ENCODE measurements at places on chromosomes 4 and X. TPM values are rescaled to one million over a fixed set of nuclear protein-coding genes. Genes with fewer than 3 reads are reported as not detected.
A peak's percentile ranks its signal among the peaks of the same experiment; 100 is the strongest.

The FAM9C gene
- total RNA-seq, result not detected

The ING2 gene
- 24.8 TPM for total RNA-seq

The DMD gene
- 18.9 TPM for total RNA-seq

The HDAC8 gene
- total RNA-seq, result 46.5 TPM

The IQCM gene
- total RNA-seq, result not detected

The POU4F2 gene
- total RNA-seq, result not detected

The FAT4 gene
- total RNA-seq, result 5.0 TPM

The UGT2A1 gene
- not detected for total RNA-seq

The DCLK2 gene
- 12.4 TPM for total RNA-seq

The MAGEA9B gene
- not detected for total RNA-seq

The CXCL13 gene
- total RNA-seq, result 91.6 TPM

The DCAF8L2 gene
- not detected for total RNA-seq

DNA sequence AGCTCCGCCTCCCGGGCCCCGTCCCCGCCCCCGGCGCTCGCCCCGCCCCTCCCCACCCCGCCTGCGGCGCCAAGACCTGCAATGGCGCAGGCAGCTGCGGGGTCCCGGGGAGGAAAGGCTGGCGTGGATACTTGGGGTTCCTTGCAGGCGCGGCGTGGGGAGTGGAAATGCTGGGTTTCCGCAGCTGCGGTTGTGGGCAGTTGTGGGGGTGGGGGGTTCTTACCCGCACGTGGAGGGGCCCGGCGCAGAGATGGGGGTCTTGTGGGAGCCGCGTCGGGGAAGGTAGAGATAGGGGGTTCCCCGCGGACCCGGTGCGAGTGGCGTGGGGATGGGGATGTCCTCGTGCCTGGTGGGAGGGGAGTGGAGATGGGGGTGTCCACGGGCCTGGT lies 680 bp upstream of the ASMTL start:
- H3K27me3 ChIP-seq, result no peaks in the 10 kb centered on the region
- no peak for DNase-seq
- H3K36me3 ChIP-seq, result no peaks in the 10 kb centered on the region
- H3K4me3 ChIP-seq, result peak overlapping the region; percentile 69
- no peaks in the 10 kb centered on the region for H3K4me1 ChIP-seq

DNA sequence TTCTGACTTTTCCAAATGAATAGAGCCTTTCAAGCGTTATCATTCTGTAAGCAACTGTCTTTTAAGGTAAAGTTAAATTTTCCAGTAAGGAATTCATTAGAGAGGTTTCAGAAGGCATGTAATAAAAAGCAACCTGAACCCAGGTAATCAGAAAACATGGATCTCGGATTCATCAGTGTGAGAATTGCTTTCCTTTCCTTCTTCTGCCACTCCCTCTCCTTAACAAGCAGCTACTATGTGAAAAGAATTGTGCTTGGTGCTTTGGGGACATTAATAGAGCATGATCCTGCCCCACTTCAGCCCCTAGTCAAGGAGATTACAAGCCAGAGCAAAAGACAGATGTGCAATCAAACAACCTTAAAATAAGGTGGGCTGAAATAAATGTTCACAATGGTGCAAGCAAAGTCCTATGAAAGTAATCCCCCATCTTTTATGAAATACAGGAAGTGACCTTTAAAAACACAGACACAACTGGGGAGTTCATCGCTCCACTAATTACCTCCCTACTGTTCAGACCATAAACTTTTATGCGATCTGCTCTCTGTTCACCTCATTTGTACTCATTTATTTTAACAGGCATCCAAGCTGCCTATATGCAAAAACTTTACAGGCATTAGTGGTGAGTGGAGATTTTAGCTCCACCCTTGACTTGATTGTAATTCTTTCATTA lies 122.9 kb upstream of the RASGEF1B start:
- peak overlapping the region; percentile 46 for H3K27ac ChIP-seq
- no peaks in the 10 kb centered on the region for H3K27me3 ChIP-seq
- H3K4me1 ChIP-seq, result peaks cover 7% of the 10 kb centered on the region
- DNase-seq, result no peak
- no peaks in the 10 kb centered on the region for H3K36me3 ChIP-seq

DNA sequence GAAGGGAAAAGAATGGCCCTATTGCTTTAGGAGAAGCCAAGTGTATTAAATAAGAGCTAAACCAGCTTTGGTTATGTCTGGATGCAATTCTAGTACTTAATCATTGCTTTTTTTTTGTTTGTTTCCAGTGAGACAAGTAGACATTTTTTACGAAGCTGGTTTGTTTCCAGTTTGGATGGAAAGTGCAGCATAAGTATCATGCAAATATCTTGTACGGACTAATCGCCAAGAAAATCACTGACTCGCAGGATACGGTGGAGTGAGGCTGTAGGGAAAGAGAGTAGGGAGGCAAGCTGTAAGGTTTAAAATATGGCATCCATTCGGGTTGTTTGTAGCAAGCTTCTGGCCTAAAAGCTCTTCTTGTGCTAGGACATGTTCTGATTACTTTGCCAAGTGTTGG lies 64.8 kb downstream of the HPGD start:
- peak overlapping the region; percentile 18 for H3K27ac ChIP-seq
- H3K36me3 ChIP-seq, result no peaks in the 10 kb centered on the region
- H3K4me1 ChIP-seq, result peaks cover 16% of the 10 kb centered on the region
- no peak for DNase-seq
- no peak overlapping the region for H3K4me3 ChIP-seq

- H3K4me1 ChIP-seq, result no peaks in the 10 kb centered on the region
- no peaks in the 10 kb centered on the region for H3K27me3 ChIP-seq
- H3K36me3 ChIP-seq, result no peaks in the 10 kb centered on the region
- DNase-seq, result no peak
- no peak overlapping the region for H3K4me3 ChIP-seq
- no peak overlapping the region for H3K27ac ChIP-seq
Measured at GRCh38 chr4:47109379-47109778, 78.0 kb downstream of the GABRB1 start.

DNA sequence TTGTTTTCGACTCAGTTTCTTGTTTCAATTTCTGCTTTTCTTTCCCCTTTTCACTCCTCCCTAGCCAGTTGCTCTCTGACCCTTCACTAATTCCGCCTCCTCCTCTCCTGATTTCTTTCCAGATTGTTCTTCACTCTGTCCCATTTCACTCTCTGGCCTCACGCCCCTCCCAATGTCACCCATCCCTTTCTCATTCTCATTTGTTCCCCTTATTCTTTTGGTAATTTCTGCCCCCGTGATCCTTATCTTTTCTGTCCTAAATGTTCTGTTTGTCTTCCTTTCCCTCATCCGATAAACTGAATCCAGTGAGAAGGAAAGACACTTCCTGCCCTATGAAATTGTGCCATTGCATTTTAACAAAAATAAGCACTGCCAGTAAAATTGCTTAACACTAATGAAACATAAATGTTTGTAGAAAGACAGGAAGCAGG lies 94.5 kb upstream of the RASGEF1B start:
- H3K36me3 ChIP-seq, result no peaks in the 10 kb centered on the region
- H3K27me3 ChIP-seq, result no peaks in the 10 kb centered on the region
- H3K4me3 ChIP-seq, result no peak overlapping the region
- H3K27ac ChIP-seq, result peak overlapping the region; percentile 69
- no peak for DNase-seq

GRCh38 chrX:150227873-150228410 lies 135.2 kb upstream of the MAMLD1 start:
- no peak overlapping the region for H3K27ac ChIP-seq
- DNase-seq, result no peak
- no peaks in the 10 kb centered on the region for H3K27me3 ChIP-seq
- H3K36me3 ChIP-seq, result no peaks in the 10 kb centered on the region
- no peak overlapping the region for H3K4me3 ChIP-seq

DNA sequence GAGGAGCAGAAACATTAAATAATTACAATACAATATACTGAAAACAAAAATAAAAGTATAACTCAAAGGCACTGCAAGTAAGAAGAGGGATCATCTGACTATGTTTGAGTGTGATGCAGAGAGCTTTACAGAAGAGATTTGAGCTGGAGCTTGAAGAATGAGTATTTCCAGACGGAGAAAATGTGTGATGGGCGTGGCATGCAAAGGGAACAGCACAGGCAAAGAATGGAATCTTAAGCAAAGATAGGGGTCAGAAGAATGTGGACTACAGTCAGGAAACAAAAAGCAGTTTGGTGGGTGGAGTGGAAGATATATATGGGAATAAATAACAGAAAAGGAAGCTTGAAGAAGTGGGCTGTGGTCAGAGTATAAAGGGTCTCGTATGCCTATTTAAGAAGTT lies 45.5 kb downstream of the OPHN1 start:
- H3K4me1 ChIP-seq, result no peaks in the 10 kb centered on the region
- H3K27me3 ChIP-seq, result no peaks in the 10 kb centered on the region
- no peak overlapping the region for H3K4me3 ChIP-seq
- no peak for DNase-seq
- no peak overlapping the region for H3K27ac ChIP-seq

DNA sequence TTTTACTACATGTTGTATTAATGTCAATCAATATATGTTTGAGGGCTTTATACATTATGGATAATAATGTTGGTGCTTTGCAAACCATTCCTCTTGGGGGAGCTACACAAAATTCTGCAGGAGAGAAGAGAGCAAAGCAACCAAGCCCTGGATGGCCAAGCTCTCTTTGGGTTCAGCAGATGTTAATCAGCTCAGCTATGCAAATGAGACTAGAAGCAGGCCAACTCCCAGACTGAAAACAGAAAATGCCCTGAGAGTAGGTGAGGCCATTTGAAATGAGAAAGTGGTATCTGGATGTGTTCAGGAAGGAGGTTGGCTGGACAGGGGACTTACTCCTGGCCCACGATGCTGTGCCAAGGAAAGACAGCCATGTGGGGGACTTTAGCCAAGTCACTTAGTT lies 387.0 kb downstream of the BCOR start:
- no peak overlapping the region for H3K4me3 ChIP-seq
- no peaks in the 10 kb centered on the region for H3K36me3 ChIP-seq
- no peaks in the 10 kb centered on the region for H3K27me3 ChIP-seq

- no peaks in the 10 kb centered on the region for H3K27me3 ChIP-seq
- no peaks in the 10 kb centered on the region for H3K36me3 ChIP-seq
- H3K4me1 ChIP-seq, result no peaks in the 10 kb centered on the region
Measured at GRCh38 chr4:112253382-112254000, 21.9 kb downstream of the AP1AR start.

GRCh38 chr4:25367004-25367621 lies 9.9 kb upstream of the ANAPC4 start:
- H3K4me3 ChIP-seq, result no peak overlapping the region
- H3K27me3 ChIP-seq, result no peaks in the 10 kb centered on the region
- H3K36me3 ChIP-seq, result peaks cover 5% of the 10 kb centered on the region
- DNase-seq, result no peak
- no peaks in the 10 kb centered on the region for H3K4me1 ChIP-seq

DNA sequence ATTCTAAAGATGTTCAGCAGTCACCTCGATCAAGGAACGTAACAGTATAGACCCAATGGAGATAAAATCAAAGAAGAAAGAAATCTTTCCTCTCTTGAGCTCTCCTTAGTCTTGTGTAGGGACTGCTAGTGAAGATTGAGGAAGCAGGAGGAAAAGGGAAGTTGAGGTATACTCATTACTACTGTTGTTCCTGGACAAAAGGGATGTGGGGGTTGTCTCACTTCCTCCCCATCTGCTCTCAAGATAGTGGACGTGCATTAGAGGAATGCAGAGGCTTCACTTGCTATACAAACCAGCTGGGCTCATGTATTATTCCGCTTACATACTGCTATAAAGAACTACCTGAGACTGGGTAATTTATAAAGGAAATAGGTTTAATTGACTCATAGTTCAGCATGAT lies 208.9 kb upstream of the ARHGEF9 start:
- H3K27ac ChIP-seq, result no peak overlapping the region
- H3K36me3 ChIP-seq, result no peaks in the 10 kb centered on the region
- no peaks in the 10 kb centered on the region for H3K27me3 ChIP-seq

DNA sequence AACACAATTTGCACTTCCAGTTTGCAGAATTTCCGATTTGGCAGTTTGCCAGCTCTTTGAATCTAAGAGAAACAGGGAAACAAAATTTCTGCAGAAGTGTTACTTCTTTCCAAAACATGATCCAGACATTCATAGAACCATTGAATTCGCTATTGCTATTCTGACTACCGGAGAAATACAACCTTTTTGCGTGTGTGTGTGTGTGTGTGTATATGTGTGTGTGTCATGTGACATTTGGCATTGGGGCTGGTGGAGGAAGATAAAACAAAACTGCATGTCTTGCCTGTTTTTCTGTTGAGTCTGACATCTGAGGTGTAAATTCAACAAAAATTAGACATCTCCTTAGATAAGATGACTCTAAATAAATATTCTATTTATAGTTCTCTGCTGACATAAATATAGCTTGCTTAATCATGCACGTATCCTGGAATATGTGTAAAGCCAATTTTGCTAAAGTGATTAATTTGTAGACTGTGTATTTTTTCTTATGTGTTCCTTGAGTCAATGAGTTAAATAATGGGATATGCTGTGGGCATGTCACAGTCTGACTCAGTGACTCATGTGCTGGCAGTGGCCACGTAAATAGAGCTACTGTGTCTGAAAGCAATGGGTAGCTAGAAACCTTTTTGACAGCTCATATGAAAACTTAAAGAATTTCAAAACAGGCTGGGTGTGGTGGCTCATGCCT lies 98.9 kb downstream of the HPGD start:
- DNase-seq, result no peak
- H3K4me3 ChIP-seq, result no peak overlapping the region
- no peaks in the 10 kb centered on the region for H3K27me3 ChIP-seq
- H3K36me3 ChIP-seq, result no peaks in the 10 kb centered on the region
- no peaks in the 10 kb centered on the region for H3K4me1 ChIP-seq

DNA sequence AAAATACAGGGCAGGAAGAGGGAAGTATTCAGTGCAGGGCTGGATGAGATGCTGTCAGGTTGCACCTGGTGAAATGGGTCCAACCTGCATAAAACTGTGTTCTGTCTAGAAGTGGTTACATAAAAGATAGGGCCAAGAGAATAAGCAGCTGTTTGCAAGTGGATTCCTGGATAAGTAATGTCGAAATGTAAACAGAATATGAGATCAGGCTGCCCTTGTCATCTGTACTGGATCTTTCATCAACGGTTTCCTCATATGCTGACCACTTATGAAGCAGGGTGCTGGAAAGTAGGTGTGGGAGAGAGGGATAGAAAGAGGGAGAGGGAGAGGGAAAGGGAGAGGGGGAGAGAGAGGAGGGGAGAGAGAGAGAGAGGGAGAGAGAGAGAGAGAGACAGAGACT lies 349.8 kb upstream of the CPEB2 start:
- H3K27ac ChIP-seq, result no peak overlapping the region
- H3K4me1 ChIP-seq, result no peaks in the 10 kb centered on the region
- H3K4me3 ChIP-seq, result no peak overlapping the region

DNA sequence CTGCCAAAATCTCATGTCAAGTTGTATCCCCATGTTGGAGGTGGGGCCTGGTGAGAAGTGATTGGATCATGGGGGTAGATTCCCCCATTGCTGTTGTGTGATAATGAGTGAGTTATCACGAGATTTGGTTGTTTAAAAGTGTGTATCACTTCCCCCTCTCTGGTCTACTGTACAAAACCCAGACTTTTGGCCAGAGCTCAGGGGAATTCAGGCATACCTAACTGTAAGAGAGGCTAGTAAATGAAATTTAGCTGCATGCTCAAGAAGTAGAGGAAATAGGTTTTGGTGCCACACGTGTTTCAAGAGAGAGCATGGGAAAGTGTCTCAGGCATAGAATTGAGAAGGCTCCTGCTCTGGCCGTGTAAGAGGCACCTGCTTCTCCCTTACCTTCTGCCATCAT lies 190.5 kb upstream of the GALNTL6 start:
- H3K4me3 ChIP-seq, result no peak overlapping the region
- no peak for DNase-seq
- no peak overlapping the region for H3K27ac ChIP-seq
- no peaks in the 10 kb centered on the region for H3K27me3 ChIP-seq
